ENCODE measurements at places on chromosomes 16 and 17.

- no peak for DNase-seq
These were observed 33.8 kb downstream of the ESRP2 start for GRCh38 chr16:68202091-68202519.

DNA sequence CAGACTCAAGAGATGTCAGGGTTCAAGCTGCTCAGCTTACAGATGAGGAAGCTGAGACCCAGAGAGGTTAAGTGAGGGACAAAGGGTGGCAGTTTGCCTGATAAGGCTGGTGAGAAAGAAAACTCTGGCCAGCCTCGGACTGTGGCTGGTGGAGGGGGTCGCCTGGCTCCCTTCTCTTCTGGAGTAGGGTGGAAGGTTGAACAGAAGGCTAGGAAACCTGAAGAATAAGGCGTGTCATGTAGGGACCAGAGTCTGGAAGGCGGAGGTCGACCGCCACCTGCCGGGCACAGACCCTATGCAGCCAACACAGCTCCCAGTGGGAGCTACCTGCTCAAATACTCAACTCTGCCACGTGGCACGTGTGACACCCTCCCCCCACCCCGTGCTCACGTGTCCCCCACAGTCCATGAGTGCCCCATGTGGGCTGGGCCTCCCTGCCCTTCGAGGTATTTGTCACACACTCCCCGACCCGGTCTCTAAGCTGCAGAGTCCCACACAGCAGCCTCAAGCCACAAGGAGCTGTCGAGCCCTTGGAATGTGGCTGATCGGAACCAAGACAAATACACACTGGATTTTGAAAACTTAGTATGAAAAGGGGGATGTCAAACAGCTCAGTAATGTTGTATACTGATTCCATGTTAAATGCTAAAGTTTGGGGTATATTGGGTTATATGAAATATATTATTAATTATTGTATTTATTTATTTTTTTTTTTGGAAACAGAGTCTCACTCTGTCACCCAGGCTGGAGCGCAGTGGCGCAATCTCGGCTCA is 11.8 kb downstream of the HID1 start:
- DNase-seq, result peak; percentile 49

DNA sequence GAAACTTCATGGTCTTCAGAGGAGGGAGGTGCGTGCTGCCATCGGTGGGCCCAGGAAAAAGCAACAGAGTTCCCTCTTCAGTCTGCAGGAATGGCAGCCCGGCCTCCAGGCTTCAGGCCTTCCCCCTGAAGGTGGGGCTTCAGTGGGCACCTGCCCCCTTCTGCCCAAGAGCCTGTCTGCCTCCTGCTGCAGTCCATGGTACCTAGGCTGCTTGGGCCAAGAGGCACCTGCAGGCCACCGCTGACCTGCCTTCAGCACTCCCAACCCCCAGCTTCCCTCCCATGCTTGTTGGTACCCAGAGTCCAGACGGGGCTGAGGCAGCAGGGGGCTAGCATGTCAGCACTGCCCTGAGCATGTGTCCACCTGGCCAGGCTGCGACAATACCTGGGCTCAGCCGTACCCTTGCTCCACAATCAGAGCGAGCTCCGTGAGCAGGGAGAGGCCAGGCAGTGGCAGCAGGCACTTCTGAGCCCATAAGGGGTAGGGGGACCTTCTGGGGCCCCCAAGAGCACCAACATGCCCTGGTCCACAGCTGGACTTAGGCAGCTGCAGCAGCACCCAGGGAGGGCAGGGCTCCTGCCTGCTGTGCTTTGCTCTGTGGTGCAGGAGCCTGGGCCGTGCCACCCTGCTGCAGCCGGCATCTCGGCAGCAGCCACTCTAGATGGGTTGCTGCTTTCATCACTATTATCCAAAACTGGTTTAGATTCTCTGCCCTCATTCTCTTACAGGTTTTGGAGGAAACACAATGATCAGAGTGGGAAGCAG is 77.2 kb upstream of the AKTIP start:
- DNase-seq, result no peak

GRCh38 chr16:80710918-80711317 is 93.5 kb downstream of the CDYL2 start:
- DNase-seq, result no peak

DNA sequence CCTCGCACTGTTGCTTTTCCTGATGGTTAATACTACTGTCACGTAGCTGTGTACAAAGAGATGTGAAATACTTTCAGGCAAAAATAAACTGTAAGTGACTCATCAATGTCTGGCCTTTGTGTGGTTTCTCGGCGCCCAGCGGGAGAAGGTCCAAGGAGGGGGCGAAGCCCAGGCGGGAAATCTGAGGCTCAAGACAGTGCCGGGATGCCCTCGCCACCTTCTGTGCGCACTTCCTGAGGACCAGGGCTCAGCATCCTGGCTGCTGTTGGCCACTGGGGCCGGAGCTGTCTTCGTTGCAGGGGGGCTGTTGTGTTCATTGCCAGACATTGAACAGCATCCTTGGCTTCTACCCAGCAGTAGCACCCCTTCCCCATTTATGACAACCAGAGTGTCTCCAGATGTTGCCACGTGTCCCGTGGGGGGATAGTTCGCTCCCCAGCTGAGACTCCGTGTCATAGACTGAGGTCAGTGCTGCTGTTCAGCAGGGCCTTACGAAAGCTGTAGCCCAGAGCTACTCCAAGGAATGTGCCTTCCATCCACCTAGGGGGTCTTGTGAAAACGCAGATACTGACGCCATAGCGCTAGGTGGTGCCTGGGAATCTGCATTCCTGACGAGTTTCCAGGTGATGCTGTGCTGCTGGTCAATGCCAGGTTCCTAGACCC is 67.3 kb upstream of the PLCG2 start:
- no peak for DNase-seq

- peak; percentile 67 for DNase-seq
These were observed 17.7 kb downstream of the BCL7C start for GRCh38 chr16:30875871-30876801.

DNA sequence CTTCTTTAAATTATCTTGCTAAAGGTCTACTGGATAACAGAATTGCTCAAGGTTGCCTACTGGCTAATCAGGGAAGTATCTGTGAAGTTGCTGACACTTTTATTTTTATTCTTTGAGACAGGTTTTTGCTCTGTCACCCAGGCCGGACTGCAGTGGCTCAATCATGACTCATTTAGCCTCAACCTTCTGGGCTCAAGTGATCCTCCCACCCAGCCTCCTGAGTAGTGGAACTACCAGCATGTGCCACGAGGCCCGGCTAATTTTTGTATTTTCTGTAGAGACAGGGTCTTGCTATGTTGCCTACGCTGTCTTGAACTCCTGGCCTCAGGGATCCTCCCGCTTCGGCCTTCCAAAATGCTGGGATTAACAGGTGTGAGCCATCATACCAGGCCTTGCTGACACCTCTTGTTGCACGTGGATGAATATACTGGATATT is 43.1 kb downstream of the GLG1 start:
- peak; percentile 26 for DNase-seq

- DNase-seq, result no peak
These were observed 36.4 kb upstream of the HSBP1 start for GRCh38 chr16:83771306-83771942.

DNA sequence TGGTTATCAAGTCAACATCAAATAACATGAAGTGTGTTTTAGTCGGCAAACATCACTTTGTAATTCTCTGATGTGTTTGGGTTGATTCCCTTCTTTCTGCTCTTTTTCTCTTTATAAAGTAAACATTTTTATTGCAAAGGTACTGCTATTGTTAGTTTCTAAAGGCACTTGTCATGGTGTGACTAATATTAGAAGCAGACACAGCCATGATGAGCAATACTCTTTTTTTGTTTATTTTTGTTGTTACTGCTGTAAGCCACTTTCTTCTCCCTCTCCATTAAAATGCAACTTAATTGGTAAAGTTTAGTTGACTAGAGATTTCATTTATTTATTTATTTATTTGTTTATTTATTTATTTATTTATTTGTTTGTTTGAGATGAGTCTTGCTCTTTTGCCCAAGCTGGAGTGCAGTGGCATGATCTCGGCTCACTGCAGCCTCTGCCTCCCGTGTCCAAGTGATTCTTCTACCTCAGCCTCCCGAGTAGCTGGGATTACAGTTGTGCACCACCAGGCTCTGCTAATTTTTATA is 424.7 kb downstream of the WWOX start:
- DNase-seq, result no peak

DNA sequence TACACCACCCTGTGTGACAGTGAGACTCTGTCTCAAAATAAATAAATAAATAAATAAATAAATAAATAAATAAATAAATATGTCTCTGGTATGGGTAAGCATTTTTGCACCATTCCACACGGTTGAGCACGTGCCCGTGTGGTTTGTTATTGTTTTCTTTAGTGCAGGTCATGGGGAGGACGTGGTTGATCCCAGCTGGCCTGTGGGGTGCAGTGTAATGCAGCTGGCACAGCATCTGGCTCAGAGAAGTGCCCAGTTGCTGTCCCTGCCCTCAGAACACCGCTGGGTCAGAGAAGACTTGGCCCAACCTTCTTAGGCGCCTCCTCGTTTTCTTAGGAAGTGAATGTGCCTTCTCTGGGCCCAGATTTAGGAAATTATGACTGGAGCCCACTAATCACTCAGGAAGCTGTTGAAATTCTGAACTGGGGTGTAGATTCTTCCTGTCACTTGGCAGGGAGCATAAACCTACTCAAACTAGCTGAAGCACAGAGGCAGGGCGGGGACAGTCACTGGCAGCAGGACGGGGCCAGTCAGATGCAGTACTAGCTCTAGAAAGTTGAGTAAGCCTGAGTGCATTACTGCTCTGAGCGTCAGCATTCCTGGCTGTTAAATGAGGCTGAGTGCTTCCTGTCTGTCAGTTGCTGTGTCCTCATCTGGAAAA is 85.9 kb downstream of the SNX29 start:
- no peak for DNase-seq

- DNase-seq, result peak; percentile 38
These were observed 8.2 kb downstream of the RHBDF2 start for GRCh38 chr17:76492989-76493501.

DNA sequence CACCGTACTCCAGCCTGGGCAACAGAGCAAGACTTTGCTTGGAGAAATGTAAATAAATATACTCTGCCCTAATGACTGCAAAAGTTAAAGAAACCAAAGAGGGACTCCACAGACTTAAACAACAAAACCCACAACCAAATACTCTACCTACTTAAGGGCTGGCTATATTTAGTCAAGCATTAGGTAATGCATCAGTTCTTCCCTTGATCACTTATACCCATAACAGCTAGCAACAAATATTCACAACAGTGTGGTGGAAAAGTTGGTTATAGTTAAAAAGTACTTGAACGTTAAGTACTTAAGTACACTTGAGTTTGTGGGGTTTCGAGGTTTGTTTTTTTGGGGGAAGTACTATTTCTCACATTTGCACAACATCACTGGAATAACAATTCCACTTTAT is 5.4 kb upstream of the HEXIM2 start:
- no peak for DNase-seq

DNA sequence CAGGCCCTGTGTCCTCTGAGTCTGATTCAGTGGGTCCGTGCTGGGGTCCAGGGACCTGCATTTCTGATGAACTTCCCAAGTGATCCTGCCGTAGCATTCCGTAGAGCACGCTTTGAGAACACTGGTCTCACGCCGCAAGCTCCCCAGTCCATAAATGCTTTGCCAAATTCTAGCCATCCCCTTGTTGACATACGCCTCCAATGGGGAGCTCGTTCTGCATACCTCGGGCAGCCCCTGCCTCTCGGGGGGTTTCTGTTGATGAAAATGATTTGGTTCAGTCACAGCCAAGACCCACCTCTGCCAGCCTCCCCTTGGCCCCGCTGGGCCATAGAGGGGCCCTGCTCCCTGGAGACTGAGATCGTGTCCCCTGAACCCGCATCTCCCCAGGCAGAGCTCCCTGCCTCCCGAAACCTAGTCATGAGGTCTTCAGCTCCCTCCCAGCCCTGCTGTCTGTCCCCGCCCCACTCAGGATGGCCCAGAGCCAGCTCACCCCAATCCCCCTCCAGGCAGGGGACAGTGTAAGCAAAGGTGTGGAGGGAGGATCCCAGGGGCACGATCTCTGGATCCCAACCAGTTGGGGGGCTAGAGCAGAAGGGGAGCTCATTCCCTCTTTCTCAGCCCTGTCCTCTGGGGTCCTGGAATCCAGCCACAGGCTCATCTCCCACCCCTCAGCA is 16.2 kb upstream of the SPNS2 start:
- no peak for DNase-seq

DNA sequence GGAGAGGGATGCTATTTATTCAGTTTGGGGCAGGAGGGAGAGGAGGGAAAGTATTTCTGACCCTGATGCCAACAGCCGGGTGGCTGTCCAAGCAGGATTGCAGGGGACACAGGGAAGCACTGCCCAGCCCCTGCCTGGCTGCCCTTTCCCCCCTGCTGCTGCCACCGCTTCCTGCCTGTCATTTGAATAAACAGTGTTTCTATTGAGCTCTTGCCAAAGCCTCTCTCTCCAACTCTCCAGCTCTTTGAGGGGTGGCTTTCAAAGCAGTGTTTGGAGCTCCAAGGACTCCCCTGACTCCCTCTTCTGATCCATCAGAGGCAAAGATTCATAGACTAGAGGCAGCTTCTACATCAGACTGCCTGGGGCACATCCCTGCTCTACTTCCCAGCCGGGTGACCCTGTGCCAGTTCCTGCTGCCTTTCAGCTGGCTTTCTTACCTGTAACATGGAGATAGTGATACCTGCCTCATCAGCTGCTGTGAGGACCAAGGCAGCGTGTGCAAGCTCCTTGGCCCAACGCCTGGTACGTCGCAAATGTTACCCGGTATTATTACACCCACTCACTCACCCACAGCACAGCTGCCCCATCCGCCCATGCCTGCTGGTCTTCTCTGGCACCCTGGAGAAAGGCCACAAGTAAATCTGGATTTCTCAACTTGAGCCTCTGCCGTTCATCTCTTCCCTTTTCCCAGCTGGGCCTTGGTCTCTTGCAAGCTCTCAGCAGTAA is 9.5 kb downstream of the PROCA1 start:
- DNase-seq, result no peak

GRCh38 chr16:52751035-52751434 is 204.1 kb upstream of the TOX3 start:
- no peak for DNase-seq

GRCh38 chr16:54446639-54447038 is 160.1 kb upstream of the IRX3 start:
- DNase-seq, result no peak

DNA sequence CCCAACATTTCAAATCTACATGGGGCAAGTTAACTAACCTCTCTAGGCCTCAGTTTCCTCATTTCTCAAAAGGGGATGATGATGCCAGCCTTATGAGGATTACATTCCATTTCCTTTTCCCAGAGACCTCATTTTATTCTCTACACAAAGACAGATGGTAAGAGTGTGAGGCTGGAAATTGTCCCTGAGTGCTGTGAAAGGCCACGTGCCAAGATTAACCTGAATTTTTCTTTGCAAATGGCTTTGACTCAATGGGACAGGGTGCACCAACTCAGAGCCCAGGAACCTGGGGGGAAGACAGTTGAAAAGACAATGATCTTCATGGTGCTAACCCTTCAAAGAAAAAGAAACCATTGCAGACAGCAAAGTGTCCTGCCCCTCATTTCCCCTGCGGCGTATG is 332.8 kb downstream of the TMEM114 start:
- no peak for DNase-seq

GRCh38 chr16:535446-536405 is 8.2 kb downstream of the CAPN15 start:
- no peak for DNase-seq
